ENCODE measurements at places on chromosomes 6 and 20.
A peak's percentile ranks its signal among the peaks of the same experiment; 100 is the strongest.

DNA sequence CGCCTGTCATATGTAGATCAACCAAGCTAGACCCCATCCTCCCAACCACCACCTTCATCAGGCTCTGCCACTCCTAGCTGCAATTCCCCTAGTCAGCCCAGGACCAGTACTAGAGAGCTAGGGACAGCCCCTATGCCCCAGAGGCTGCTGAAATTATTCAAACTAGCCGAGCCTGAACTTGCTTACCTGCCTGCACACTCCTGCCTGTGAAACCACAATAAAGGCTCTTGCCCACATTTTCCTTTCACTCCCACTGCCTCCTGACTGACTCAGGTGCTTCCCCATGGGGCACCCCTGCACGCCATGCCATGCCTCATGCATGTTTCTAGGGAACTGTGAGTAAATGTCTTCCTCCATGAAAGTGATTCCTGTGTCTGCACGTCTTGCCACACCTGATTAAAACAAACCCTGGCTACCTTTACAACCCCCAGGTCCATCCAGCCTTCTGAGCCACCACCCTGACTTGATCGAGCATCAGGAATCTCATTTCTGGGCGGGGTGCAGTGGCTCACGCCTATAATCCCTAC is 66.5 kb upstream of the IER3 start:
- peak; percentile 79 for DNase-seq

DNA sequence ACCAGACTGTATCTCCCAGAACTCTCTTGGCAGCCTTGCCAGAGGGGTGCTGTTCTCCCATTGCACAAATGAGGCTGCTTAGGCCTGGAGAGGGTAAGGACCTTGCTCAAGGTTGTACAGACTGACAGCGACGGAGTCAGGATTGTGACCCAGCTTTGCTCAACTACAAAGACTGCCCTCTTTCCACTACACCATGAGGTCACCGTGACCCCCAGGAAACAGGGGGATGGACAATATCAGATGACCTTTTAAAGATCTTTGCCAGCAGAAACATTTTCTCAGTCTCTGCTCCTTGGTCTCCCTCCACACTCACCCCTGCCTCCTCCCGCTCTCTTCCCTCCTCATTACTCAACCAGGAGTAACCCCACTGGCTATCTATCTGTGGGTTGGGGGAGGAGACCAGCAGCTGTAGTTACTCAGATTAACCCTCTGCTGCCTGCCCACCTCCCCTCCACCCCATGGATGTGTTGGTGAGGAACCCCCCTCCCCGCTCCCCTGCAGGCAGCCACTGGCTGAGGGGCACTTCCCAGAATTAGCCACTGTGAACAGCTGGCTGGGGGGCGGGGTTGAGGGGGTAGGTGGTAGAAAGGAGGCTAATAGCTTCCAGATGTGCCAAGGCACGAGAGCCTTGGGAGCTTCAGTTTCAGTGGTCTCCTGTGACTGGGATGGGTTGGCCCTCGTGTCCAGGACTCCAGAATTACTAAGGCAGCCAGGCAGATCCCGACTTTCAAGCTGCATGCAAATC is 26.9 kb upstream of the MRPS18A start:
- DNase-seq = no peak

- DNase-seq = no peak
Observed at GRCh38 chr6:75272145-75272840, 12.3 kb downstream of the TMEM30A start.

DNA sequence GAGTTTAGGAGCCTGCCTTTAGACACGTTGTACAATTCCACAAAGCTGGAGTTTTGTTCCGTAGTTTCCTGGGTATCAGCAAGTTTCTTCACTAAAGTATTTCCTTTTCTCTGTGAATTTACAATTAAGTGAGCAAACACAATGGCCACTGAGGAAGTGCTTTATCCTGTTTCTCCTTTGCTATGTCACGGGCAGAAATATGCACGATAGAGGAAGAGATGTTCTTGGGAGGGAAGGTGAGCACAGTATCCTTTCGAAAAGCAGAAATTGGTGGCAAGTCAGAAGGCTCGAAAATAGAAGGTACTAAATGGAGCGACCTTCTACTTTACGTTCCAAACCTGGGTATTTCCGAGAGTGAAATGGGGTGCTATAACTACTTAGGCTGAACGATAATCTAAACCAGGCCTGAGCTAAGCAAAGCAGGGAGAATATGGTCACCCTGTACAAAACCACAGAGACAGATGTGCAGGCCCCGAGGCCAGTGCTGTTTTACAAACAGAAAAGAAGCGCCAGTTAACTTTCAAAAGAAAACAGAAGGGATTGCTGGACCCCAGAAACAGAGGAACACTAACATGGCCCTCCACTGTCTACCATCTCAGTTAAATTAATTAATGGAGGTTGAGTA is 259.6 kb downstream of the TBC1D7 start:
- no peak for DNase-seq

GRCh38 chr6:129766959-129767728 is 57.2 kb upstream of the ARHGAP18 start:
- peak; percentile 40 for DNase-seq

GRCh38 chr6:35071347-35071994 is 69.7 kb downstream of the TCP11 start:
- no peak for DNase-seq

DNA sequence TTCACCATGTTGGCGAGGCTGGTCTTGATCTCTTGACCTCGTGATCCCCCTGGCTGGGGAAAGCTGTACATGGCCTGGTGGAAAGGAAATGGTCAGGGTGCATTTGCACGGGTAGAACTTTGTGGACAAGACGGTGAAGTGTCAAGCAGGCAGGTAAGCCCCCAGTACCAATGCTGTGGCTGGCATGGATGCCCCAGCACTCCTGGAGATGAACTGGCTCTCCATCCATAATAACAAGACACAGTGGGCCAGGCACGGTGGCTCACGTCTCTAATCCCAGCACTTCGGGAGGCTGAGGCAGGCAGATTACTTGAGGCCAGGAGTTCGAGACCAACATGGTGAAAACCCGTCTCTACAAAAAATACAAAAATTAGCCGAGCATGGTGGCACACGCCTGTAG is 37.3 kb upstream of the TMEM181 start:
- no peak for DNase-seq

DNA sequence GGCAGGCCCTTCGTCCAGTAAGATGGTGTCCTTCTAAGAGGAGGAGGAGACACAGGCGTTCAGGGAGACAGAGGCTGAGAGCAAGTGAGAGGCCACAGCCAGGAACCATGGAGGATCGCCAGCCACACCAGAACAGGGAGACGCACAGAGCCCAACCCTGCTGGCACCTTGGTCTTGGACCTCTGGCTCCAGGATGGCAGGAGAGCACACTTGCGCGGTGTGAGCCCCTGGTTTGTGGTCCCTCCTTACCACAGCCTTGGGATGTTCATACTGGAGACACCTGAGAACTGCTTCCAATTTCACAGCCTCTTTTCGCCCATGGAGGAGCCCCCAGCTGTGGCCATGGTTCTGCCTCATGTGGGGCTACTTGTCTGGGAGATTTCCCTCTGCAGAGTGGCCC is 222.4 kb downstream of the DLL1 start:
- no peak for DNase-seq

DNA sequence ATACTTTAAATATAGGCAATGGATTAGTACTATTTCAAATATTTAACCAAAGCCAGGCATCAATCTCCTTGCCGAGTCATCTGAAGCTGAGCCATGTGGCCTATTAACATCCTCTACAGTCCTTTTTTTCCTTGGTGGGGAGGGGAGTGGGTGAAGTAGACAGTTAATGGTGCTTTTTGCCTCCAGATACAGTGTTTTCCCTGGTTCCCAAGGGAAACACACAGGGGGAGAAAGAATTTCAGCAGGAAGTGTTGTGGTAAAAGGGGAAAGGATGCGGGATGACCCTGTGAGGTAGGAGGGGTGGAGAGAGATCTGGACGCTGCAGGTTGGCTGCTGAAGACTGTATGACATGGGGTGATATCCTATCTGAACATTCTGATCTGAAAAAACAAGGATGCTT is 9.6 kb downstream of the CLDN20 start:
- DNase-seq = no peak

DNA sequence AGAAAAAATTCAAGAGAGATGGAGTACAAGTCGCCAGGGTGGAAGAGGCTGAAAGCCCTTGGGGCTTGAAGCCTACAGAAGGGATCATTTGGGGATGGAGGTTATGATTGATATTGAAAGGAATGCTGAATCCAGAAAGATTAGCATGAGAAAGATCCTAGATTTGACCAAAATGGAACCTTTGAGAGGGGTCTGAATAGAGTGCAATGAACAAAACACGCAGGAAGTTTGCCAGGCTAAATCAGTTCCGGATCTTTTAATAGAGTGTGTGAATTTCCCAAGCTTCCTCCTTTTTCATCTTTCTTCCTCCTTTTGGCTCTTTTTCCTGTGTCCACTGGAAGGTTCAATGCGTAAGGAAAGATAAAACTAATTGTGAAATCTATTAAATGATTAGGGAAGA is 15.3 kb downstream of the IPCEF1 start:
- DNase-seq = no peak

DNA sequence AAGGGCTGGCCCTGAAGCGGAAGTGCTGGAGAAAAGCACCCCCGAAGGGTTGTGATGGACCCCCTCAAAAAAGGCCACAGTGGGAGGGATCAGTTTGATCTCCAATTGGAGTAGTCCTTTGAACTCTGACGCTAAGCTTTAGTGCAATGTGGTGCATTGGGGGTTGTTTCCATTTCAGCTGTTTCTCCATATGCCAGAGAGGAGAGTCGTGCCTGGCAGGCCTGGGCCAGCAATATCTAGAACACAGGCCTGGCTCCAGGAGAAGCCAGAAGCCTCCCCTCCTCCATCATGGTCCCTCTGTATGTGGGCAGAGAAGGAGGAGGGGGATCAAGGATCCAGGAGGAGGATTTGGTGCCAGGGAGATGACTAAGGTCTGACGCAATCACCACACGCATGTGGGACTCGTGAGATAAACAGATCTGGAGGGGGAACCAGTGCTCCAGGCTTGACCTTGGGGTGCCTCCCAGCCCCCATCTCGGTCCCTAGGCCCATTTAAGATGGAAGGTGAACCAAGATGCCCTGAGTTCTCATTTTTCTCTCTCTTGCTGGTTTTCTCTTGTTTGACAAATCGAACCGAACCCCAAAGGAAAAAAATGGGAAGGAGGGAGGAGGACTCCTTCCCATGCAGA is 517.4 kb upstream of the JARID2 start:
- no peak for DNase-seq

Measured in activated T-cell treated with anti-CD3 and anti-CD28 coated beads for 4 hours (primary cell).